Neural progenitor cell (in vitro differentiated cells): ENCODE measurements at places on chromosomes 7 and 10. TPM values are rescaled to one million over a fixed set of nuclear protein-coding genes. Genes with fewer than 3 reads are reported as not detected.

The C7orf57 gene
- not detected in 2 replicates for total RNA-seq

The PKD1L1 gene
- 0.07 and 0.09 TPM in 2 replicates for total RNA-seq

The C10orf143 gene
- total RNA-seq, result 1.1 and 1.6 TPM in 2 replicates

The AZGP1 gene
- total RNA-seq, result not detected in 2 replicates

The LHPP gene
- total RNA-seq, result 23.3 and 24.5 TPM in 2 replicates

The CLDN3 gene
- 1.6 and 14.2 TPM in 2 replicates for total RNA-seq

The THSD7A gene
- total RNA-seq, result 0.22 and 0.28 TPM in 2 replicates

The FAM24B gene
- not detected in 2 replicates for total RNA-seq

The PDE6C gene
- total RNA-seq, result not detected in 2 replicates

The PIP gene
- total RNA-seq, result not detected in 2 replicates
